NCI-H187 treated with DMSO at 0.1 percent for 48 hours (cell line): ENCODE measurements at places on chromosomes 2 and 18.

DNA sequence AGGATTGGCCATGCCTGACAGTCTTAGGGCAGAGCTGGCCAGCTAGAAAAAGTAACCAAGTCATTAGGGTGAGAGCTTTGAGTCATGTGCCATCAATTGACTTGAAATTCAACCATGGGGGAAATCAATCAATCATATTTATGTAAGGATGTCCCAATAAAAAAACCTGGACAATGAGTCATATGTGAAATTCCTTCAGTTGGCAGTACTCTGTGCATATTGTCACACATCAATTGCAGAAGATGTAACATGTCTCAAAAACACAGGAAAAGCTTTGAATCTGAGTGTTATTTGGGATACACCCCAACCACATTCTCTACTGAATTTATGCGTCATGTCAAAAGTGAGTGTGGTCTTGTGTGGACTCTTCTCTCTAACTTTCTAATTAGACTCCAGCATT lies 1004.1 kb upstream of the NRXN1 start:
- no peak for DNase-seq

- DNase-seq: no peak
Measured at GRCh38 chr18:12520442-12520992, 112.8 kb downstream of the PRELID3A start.

- DNase-seq: no peak
Measured at GRCh38 chr2:218129458-218130135, 3.8 kb downstream of the CXCR2 start.

DNA sequence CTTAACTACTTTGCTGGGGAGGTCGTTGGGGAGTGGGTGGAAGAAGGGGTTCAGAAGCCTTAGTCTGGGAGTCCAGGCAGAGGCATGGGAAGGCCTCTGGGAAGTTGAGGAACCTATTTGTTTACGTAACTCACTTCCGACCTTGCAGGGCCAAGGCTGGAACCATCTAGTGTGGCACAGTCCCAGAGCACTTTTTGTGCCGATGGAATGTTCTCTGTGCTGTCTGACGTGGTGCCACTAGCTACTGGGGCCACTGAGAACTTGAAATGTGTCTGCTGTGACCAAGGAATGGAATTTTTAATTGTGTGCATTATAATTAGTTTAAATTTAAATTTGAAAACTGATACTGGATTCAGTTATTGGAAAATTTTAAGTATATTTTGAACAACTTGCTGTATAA lies 139.7 kb downstream of the FAM161A start:
- no peak for DNase-seq

GRCh38 chr2:174503161-174503809 lies 16.5 kb upstream of the GPR155 start:
- no peak for DNase-seq

GRCh38 chr2:175872005-175872348 lies 130.1 kb downstream of the LNPK start:
- no peak for DNase-seq

DNA sequence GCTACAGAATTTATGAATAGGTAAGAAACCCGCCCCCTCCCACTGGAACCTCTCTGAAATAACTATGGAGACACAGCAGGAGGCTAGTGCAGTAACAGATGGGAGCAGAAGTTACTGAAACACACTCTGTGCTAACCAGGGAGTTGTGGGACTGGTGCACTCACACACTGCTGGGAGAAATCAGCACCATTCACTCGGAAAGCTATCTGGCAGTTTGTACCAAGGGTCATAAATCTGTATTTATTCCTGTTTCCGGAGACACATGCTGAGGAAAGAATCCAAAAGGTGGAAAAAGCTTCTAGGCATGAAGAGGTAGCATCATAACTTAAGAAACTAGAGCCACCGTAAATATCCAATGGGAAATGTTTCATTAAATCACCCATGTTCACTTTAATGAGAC lies 39.9 kb downstream of the TGFA start:
- no peak for DNase-seq

DNA sequence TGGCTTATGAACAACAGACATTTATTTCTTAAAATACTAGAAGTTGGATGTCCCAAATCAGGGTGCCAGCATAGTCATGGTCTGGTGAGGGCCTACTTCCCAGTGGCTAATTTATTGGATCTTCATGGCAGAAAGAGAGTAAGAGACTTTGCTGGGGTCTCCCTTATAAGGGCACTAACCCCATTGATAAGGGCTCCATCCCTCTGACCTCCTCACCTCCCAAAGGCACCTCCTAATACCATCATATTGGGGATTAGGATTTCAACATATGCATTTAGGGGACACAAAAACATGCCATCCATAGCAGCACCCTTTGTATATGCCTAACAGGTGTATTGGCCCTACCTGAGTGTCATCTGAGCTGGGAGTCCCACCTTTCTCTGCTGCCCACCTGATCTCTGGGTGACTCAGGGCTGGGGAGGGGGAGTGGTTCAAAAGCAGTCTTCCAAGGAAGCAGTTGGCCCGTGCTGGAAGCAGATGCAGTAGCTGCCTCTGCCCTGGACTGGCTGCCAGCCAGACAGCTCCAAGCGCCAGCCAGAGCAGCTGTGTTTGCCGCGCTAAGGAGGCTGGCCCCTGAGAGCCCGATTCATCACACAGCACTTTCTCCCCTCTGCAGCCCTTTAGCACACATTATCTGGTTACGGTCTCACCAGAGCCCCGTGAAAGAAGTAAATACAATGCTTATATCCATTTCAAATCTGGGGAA lies 84.6 kb downstream of the SMAD7 start:
- DNase-seq: no peak

GRCh38 chr2:57962861-57963260 lies 83.7 kb upstream of the VRK2 start:
- no peak for DNase-seq

DNA sequence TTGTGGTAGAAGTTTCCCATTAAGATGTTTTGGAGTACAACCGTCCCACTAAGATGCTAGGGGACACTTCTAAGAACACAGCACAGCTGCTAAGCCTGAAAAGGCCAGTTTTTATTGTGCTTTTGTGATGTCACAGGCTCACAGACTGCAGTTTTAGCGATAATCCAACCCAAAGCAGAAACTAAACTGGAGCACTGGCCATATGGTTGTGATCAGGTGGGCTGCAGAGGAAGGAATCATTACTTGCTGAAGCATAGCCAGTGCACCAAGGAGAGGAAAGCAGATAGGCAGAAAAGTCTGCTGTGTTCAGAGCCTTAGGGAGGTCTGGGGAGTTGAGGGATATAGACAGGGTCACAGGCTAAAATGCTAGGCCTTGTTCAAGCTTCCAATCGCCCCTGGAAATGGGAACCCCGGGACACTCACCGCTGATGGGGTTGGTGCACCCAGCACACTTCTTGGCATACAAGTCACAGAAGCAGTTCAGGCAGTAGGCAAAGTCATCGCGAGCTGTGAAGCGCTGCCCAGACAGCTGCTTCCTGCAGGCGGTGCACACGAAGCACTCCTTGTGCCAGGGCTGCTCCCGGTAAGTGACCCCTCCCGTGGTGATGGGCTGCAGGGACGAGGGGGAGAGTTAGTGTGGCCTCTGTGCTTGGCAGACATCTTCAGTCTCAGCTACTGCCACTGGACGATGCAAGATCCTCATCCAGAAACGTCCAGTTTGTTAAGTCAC lies 25.7 kb downstream of the C2orf49 start:
- DNase-seq: no peak

DNA sequence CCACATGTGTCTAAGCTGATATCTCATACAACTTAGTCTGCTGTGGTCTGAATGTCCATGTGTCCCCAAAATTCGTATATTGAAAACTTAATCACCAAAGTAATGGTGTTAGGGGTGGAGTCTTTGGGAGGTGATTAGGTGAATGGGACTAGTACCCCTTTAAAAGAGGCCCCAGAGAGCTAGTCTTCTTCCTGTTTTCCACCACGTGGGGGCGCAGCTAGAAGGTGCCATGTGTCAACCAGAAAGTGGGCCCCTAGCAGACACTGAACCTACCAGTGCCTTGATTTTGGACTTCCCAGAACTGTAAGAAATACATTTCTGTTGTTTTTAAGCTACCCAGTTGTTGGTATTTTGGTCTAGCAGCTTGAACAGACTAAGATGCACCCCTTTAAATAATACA lies 86.6 kb downstream of the ASB1 start:
- DNase-seq: no peak

DNA sequence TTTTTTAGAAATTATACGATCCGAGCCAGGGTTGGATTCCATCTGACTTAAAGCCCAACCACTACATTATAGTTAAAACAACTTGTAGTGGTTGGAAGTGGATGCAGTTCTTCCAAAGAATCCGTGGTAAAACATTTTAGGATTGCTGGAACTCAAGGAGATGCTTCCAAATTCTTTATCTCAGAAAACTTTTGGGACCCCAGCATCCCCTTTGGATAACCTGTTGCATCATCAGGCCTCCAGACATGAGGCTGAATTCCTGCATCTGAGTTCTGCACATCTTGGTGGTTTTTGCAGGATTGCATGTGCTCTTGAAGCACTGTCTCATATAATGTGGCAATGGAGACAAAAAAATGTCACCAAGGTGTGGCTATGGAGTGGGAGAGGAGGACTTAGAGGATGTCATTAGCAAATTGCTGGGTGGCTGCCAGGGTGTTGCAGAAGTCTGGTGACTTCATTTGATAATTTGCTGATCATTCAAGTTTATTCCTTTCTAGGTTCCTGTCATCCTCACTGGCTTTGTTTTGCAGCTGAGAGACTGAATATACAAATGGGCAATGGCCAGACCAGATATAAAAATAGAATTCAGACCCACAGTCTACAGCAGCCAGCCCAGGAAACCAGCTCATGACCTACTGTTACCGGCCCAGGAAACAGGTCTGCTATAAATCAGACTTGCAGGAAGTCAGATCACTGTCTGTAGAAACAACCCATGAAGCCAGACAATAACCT lies 207.7 kb downstream of the BCL2 start:
- DNase-seq: no peak

GRCh38 chr2:237289139-237289538 lies 124.8 kb downstream of the COL6A3 start:
- no peak for DNase-seq

- DNase-seq: no peak
Measured at GRCh38 chr2:53740170-53740569, 27.4 kb upstream of the CHAC2 start.

DNA sequence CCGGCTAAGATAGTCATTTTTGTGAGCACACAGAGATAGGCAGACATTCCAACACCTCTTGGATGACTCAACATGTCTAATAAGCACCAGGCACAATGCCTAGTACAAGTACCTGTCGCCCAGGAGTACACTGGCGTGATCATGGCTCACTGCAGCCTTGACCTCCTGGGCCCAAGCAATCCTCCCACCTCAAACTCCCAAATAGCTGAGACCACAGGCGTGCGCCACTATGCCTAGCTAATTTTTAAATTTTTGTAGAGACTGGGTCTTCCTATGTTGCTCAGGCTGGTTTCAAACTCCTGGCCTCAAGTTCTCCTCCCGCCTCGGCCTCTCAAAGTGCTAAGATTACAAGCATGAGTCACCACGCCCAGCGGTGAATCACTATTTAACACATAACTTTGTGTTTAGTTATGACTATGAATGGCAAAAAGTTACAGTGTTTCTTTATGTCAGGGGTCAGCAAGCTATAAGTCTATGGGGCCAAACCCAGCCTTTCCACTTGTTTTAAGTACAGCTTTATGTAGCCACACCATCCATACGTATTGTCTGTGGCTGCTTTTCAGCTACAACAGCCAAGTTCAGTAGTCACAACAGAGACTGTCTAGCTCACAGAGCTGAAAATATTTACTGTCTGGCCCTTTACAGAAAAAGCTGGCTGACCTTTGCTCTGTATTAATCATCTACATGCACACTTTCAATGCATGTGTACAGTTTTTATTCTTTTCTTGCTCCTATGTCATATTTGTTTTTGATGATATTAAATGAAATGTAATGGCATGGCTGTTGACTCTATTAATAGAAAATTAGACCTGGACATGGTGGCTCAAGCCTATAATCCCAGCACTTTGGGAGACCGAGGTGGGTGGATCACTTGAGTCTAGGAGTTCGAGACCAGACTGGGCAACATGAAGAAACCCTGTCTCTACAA lies 18.7 kb downstream of the ORC2 start:
- DNase-seq: no peak

DNA sequence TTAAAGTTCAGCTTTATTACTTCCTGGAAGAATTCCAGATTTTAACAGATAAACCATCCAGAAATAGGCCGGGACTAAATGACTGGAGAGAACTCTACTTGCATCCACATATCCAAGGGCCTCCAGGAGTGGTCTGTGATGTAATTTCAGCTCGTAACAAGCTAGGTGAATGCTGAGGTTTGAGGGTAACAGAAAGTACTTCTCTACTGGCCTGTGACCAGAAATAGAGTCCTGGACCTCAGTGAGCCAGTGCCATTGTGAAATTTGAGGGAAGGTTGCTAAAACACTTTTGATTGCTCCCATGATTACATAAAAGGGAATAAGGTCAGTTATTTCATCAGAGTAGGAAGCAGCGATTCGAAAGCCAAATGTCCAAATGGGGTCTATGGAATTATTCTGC lies 158.1 kb downstream of the DOCK10 start:
- DNase-seq: no peak

DNA sequence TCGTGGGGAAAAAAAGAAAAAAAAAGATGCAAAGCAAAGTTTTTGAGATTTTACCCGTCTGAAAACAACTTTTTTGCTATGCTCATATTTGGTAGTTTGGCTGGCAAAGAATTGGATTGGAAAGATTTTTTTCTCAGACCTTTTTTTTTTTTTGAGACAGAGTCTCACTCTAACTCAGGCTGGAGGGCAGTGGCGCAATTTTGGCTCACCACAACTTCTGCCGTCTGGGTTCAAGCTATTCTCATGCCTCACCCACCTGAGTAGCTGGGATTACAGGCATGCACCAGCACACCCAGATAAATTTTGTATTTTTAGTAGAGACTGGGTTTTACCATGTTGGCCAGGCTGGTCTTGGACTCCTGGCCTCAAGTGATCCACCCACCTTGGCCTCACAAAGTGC lies 56.3 kb upstream of the TANC1 start:
- no peak for DNase-seq

DNA sequence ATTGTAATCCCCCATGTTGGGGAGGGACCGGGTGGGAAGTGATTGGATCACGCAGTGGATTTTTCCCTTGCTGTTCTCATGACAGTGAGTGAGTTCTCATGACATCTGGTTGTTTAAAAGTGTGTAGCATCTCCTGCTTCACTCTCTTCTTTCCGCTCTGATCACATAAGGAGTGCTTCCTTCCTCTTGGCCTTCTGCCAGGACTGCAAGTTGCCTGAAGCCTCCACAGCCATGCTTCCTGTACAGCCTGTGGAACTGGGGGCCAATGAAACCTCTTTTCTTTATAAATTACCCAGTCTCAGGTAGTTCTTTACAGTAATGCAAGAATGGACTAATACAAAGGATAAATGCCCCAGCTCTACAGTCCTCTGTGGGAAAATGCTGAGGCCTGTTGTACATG lies 437.5 kb upstream of the NXPH2 start:
- DNase-seq: no peak

GRCh38 chr2:40915651-40916050 lies 463.8 kb upstream of the SLC8A1 start:
- DNase-seq: no peak

GRCh38 chr2:171018522-171018921 lies 89.5 kb downstream of the GORASP2 start:
- no peak for DNase-seq

DNA sequence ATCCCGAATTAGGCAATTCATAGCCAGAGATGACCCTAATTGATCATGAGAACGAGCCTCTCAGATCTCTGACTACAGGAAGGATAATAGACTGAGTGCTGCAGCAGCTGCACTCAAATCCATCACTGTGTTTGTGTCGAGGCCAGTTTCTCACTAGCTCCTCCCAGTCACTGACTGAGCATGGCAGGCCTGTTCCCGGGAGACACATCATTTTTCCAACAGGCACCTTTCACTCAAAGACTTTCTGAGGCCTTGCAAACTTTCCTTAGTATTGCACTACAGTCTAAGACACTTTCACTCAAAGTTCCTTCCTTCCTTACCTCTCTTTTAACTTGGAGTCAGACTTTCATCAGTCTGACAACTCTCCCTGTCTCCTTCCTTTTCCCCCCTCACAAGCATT lies 13.7 kb downstream of the SOS1 start:
- DNase-seq: no peak
